ENCODE measurements at places on chromosomes 12 and 14. TPM values are rescaled to one million over a fixed set of nuclear protein-coding genes. Genes with fewer than 3 reads are reported as not detected.

STON2 gene
- total RNA-seq = 22.7 TPM

NANOG gene
- 1.9 TPM for total RNA-seq

DNA sequence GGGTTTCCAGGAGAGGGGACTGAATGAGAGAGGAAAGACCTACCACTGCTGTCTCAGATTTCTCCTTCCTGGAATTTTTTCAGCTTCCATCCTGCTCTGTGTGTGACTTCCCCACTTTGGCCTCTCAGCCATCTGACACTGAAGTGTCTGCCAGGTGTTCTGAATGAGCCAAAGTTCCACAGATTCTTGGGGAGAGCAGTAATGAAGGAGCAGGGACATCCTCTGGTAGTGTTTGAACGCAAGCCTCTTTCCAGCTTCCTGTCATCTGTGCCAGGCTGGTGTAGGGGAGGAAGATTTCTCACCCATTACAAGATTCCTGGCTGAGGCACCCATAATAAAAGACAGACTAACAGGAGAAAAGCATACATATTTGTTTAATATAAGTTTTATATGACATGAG, 141.7 kb upstream of the NRXN3 start:
- H3K4me3 ChIP-seq = no peak overlapping the region
- H3K4me1 ChIP-seq = no peaks in the 10 kb centered on the region
- H3K27ac ChIP-seq = no peak overlapping the region
- H3K36me3 ChIP-seq = no peaks in the 10 kb centered on the region

DNA sequence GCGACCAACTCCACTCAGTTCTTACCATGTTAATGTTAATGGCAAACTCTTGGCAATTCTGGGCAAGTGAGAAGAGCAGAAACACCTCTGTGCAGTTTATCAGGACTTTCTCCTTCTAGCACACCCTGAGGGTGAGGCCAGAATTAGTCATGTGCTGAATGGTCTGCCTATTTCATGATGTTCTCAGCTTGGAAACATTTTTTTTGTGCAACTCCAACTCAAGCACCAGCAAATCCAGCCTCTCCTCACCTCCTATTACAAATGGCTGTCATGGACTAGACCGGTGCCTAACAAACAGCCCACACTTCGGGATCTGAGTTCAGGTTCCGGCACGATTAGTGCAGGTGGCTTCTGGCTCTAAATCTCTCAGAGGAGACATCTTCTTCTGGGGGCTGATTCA, 246.0 kb downstream of the ZFP36L1 start:
- no peaks in the 10 kb centered on the region for H3K27me3 ChIP-seq
- DNase-seq = no peak
- peak overlapping the region; percentile 97 for H3K27ac ChIP-seq
- no peak overlapping the region for H3K4me3 ChIP-seq
- H3K36me3 ChIP-seq = no peaks in the 10 kb centered on the region

GRCh38 chr14:92970271-92970670, 47.3 kb downstream of the CHGA start:
- no peaks in the 10 kb centered on the region for H3K36me3 ChIP-seq
- H3K27ac ChIP-seq = no peak overlapping the region
- no peak for DNase-seq
- H3K27me3 ChIP-seq = no peaks in the 10 kb centered on the region
- H3K4me3 ChIP-seq = no peak overlapping the region
- peaks cover 7% of the 10 kb centered on the region for H3K4me1 ChIP-seq

CCDC175 gene
- total RNA-seq = not detected

SLC5A8 gene
- total RNA-seq = not detected

- no peak overlapping the region for H3K4me3 ChIP-seq
- no peak overlapping the region for H3K27ac ChIP-seq
- DNase-seq = no peak
- H3K4me1 ChIP-seq = peaks cover 19% of the 10 kb centered on the region
- no peaks in the 10 kb centered on the region for H3K27me3 ChIP-seq
Observed at GRCh38 chr12:104131609-104132008, 6.4 kb downstream of the NFYB start.

DNA sequence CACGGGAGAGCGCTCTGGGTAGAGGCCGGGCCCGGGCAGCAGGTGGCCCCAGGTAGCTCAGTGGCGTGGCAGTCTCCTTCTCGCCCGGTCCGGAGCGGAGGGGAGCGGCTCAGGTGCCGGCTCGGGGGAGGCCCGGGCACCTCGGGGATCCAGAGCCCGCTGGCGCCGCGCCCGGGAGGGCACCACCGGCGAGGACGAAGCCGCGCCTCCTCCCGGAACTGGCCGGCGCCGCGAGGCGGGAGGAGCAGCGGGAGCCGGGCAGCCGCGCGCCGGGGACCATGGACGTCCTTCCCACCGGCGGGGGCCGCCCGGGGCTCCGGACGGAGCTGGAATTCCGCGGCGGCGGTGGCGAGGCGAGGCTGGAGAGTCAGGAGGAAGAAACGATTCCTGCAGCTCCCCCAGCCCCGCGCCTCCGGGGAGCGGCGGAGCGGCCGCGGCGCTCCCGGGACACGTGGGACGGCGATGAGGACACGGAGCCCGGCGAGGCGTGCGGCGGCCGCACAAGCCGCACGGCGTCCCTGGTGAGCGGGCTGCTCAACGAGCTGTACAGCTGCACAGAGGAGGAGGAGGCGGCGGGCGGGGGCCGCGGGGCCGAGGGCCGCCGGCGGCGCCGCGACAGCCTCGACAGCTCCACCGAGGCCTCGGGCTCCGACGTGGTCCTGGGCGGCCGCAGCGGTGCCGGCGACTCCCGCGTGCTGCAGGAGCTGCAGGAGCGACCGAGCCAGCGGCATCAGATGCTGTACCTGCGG, 21.5 kb upstream of the GNS start:
- H3K4me3 ChIP-seq = peak overlapping the region; percentile 51
- H3K27ac ChIP-seq = peak overlapping the region; percentile 47
- peak; percentile 61 for DNase-seq
- peaks cover 5% of the 10 kb centered on the region for H3K4me1 ChIP-seq
- H3K36me3 ChIP-seq = no peaks in the 10 kb centered on the region

- H3K4me3 ChIP-seq = no peak overlapping the region
- H3K27ac ChIP-seq = peak overlapping the region; percentile 62
- no peaks in the 10 kb centered on the region for H3K36me3 ChIP-seq
- no peaks in the 10 kb centered on the region for H3K27me3 ChIP-seq
- peaks cover 6% of the 10 kb centered on the region for H3K4me1 ChIP-seq
- peak; percentile 26 for DNase-seq
Observed at GRCh38 chr14:80567905-80568536, 356.7 kb upstream of the DIO2 start.

DNA sequence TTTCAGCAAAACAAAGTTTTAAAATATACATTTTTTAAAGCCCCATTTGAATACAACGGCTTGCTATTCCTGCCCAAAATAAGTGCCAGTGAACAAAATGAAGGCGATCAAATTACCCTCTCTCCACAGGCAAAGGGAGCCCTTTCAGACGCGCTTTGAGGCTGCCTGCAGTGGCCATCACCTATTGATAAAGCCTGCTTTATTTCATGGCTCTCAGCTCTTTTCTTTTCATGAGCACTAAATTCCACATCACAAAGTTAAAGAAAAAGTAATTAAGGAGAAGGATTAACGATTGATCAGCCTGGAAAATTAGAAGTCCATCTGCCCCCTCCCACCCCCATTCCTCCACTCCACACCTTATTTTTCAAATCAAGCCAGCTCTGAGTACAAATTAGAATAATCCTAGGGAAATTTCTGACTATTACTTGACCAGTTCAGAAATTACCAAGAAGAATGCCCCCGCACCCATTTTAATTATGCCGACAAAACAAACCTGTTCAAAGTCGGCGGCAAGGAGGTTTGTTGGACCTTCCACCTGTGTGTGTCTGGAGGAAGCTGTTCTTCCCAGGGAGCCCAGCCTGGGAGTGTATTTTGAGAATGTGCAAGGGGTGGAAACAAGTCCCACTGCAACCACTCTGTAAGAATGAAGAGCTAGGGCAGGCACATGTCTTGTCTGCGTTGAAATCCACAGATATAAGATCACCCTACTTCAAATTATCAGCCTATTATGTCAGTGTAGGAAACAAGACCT, 64.2 kb upstream of the RIC8B start:
- H3K36me3 ChIP-seq = no peaks in the 10 kb centered on the region
- H3K4me1 ChIP-seq = no peaks in the 10 kb centered on the region
- no peak for DNase-seq
- H3K27me3 ChIP-seq = no peaks in the 10 kb centered on the region
- H3K4me3 ChIP-seq = no peak overlapping the region

DNA sequence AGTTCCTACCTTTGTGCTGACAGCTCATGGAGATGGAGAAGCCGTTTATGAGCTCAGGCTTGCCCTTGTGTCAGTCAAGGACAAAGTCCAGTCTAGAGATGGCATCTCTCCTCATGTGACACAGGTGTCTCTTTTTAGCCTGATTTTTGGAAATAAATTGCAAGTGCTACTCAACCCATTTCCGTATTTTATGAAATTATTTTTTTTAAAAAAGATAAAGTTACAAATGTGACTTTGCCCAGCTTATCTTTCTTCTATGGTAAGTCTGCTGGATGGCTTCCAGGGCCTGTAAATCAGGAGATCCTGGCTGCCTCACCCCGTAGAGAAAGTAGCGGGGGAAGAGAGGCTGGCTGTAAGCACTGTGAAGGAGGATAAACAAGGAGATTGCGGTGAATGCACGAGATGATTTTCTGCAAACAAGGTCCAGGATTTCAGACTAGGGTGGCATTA, 169.7 kb downstream of the MYRFL start:
- peak; percentile 74 for DNase-seq
- H3K4me3 ChIP-seq = no peak overlapping the region
- H3K36me3 ChIP-seq = no peaks in the 10 kb centered on the region
- H3K27ac ChIP-seq = peak overlapping the region; percentile 65
- H3K27me3 ChIP-seq = no peaks in the 10 kb centered on the region
- H3K4me1 ChIP-seq = no peaks in the 10 kb centered on the region

PAX9 gene
- not detected for total RNA-seq

PLCZ1 gene
- not detected for total RNA-seq

DNA sequence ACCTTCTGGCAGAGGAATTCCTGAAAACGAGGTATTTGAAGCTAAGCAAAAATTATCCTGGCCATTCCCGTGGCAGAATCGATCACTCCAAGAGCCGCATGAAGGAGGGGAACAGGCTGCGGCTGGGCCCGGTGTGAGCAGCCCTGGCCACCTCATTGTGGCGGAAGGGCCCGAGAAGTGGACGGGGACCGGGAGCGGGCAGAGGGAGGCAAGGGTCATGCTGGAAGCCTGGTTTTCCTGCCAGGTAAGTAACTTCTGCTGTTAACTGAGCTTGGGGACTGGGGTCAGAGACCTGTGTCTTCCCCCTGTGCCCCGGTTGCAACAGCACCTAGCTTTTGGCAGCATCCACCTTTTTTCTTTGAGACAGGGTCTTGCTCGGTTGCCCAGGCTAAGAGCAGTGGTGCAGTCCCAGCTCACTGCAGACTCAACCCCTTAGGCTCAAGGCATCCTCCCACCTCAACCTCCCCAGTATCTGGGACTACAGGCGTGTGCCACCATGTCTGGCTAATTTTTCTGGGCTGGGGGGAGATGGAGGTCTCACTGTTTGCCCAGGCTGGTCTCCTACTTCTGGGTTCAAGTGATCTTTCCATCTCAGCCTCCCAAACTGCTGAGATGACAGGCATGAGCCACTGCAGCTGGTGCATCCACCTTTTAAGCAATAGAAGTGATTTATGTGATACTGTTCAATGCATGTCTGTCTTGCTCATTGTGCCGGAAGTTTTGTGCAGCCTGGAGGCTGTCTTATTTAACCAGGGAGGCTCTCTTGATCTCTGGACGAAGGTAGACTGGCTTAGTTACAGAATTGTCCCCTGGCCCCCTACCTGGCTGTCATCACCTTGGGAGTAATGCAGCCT, 174.0 kb upstream of the MYL2 start:
- H3K27me3 ChIP-seq = peaks cover 11% of the 10 kb centered on the region
- H3K4me1 ChIP-seq = no peaks in the 10 kb centered on the region
- no peak overlapping the region for H3K4me3 ChIP-seq
- no peaks in the 10 kb centered on the region for H3K36me3 ChIP-seq
- H3K27ac ChIP-seq = no peak overlapping the region

OR6C2 gene
- not detected for total RNA-seq

DNA sequence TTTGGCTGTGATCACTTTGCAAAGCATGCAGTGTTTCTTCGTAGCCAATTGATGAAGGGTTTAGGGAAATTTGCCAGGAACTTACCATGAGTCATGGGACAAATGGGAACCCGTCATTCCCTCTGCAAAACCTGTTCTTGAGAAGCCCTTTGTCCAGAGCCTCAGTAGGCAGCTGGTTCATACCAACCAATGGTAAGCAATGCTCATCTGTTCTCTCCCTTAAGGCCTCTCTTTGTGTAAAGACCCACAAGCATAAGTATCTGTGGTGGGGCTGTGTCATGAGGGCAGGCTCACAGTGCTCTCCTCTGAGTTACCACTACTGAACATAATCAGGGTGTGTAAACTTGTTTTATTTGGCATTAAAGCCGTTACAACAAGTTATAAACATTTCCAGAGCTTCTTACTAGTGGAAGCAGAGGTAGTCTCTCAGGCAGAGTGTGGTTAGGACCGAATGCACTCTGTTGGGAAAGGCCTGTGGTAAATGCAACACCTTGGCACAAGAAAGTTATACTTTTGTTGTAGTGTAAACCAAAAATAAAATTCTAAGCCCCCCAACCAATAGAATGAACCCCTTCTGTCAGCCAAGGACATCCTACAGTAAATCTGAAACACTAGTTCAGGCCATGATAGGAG, 119.8 kb downstream of the SINHCAF start:
- H3K27me3 ChIP-seq = peaks cover 7% of the 10 kb centered on the region
- H3K27ac ChIP-seq = no peak overlapping the region
- H3K4me3 ChIP-seq = no peak overlapping the region
- H3K36me3 ChIP-seq = no peaks in the 10 kb centered on the region
- no peaks in the 10 kb centered on the region for H3K4me1 ChIP-seq

OR6C74 gene
- total RNA-seq = not detected

PRPH gene
- total RNA-seq = 1.1 TPM

- H3K27me3 ChIP-seq = no peaks in the 10 kb centered on the region
- H3K4me1 ChIP-seq = peaks cover 11% of the 10 kb centered on the region
- peak overlapping the region; percentile 82 for H3K27ac ChIP-seq
Observed at GRCh38 chr12:8680533-8680932, 17.3 kb upstream of the RIMKLB start.

- no peaks in the 10 kb centered on the region for H3K36me3 ChIP-seq
- no peak overlapping the region for H3K27ac ChIP-seq
- no peak for DNase-seq
- peaks cover 7% of the 10 kb centered on the region for H3K4me1 ChIP-seq
Observed at GRCh38 chr14:90255871-90256270, 482 bp upstream of the PSMC1 start.

GPRC5D gene
- not detected for total RNA-seq

RAD9B gene
- total RNA-seq = 0.23 TPM

CCDC197 gene
- total RNA-seq = not detected

DNA sequence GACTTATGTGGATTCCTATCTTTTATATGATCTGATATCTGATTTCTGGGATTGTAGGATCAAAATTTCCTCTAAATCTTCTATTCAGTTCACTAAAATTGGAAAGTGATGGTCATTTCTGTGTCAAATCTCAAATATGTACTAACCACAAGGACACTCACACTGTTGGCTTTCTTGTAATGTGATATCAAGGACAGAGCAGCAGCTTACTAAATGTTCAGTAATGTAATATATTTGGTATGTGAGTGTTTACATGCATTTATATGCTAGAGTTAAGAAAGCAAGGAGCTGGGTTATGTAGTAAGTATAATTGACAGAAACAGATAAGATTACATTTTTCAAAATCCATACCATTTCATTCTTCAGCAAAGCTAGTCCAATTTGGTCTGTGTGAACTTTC, 16.5 kb downstream of the PUS7L start:
- H3K27me3 ChIP-seq = no peaks in the 10 kb centered on the region
- H3K4me3 ChIP-seq = no peak overlapping the region
- H3K36me3 ChIP-seq = no peaks in the 10 kb centered on the region
- H3K4me1 ChIP-seq = no peaks in the 10 kb centered on the region
- H3K27ac ChIP-seq = no peak overlapping the region

TOMM20L gene
- not detected for total RNA-seq

GRCh38 chr14:53902307-53902706, 54.3 kb downstream of the BMP4 start:
- no peak overlapping the region for H3K4me3 ChIP-seq
- no peaks in the 10 kb centered on the region for H3K36me3 ChIP-seq
- H3K4me1 ChIP-seq = no peaks in the 10 kb centered on the region
- H3K27me3 ChIP-seq = no peaks in the 10 kb centered on the region

HAL gene
- 1.3 TPM for total RNA-seq

CMA1 gene
- total RNA-seq = not detected
